GM06990 (cell line): ENCODE measurements at places on chromosomes 5 and 9.

DNA sequence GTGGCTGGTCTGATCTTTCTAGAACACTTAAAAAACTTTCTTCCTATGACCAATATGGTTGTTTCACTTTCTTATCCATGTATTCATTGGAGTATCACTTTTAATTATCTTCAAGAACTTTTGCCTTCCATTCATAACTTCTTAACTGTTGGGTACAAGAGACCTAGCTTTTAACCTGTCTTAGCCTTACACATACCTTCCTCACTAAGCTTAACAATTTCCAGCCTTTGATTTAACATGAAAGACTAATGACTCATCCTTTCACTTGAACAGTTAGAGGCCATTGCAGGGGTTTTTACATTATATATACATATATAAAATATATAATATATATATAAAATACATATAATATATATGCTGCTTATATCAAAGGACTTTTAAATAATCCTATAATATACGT, 57.9 kb downstream of the ABHD17B start:
- DNase-seq: no peak

DNA sequence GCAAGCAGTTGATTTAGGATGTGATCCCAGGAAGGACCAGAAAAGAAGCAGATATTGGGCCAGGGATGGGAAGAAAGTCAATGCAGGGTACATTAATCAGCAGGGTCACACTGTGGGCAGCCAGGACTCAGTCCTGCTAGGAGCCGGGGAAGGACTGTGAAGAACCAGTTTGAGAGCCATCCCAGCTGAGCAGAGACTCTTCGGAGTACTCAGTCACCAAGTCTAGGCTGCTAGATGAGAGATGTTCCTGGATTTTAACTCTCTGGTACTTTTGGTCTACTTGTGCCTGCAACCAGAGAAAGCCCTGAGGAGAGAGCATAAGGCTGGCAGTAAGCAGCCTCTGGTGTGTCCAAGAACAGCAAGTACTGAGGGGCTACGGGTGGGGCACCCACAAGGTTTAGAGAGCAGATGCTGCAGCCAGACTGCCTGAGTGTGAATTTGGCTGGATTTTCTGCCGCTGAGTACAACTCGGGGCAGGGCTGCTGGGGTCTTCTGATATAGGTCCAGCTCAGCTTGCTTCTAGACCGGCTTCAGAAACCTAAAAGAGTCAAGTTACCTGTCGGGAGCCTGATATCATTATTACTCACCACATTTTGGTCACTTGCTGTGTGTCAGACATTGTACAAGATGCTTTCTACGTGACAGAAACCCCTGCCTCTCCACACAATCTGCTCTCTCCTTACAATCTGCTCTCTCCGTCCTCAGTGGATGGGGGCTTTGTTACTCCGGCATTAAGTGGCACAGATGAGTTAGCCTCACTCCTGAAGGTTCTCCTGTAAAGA, 250.2 kb upstream of the GAS1 start:
- no peak for DNase-seq

- no peak for DNase-seq
Measured at GRCh38 chr5:132595624-132596023, 38.8 kb downstream of the RAD50 start.

GRCh38 chr9:126390923-126391322, 64.3 kb downstream of the MVB12B start:
- DNase-seq: no peak

- no peak for DNase-seq
Measured at GRCh38 chr5:172867761-172868435, 33.8 kb downstream of the ERGIC1 start.

GRCh38 chr9:81077572-81077971, 611.8 kb downstream of the TLE1 start:
- DNase-seq: no peak

DNA sequence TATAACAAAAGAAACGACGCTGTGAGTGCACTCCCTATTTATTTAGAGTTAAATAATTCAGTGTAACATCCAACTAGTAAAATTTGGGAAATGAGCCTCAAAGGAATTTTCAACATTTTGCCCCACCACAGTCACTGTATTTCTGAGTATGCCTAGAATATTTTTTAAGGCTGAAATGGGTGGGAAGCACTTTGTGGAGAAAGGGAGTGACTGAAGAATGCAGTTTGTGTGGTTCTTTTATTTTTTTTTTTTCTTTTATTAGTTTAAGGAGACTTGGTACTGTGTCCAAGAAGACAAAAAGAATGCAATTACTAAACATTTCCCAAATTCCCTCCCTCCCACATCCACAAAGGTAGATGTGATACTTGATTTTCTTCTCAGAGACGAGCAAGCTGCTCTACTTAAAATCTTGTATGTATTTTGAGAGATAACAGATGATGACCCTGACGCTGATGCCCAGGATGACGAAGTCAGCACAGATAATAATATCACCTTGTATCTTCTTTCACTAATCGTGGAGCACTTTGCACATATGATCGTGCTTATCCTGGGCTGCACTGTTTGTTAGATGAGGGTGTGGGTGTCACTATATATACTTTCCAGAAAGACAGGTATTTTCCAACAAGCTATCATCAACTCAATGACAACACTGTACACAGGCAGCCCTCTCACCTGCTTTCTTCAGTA, 586.3 kb downstream of the RAB3C start:
- DNase-seq: no peak

DNA sequence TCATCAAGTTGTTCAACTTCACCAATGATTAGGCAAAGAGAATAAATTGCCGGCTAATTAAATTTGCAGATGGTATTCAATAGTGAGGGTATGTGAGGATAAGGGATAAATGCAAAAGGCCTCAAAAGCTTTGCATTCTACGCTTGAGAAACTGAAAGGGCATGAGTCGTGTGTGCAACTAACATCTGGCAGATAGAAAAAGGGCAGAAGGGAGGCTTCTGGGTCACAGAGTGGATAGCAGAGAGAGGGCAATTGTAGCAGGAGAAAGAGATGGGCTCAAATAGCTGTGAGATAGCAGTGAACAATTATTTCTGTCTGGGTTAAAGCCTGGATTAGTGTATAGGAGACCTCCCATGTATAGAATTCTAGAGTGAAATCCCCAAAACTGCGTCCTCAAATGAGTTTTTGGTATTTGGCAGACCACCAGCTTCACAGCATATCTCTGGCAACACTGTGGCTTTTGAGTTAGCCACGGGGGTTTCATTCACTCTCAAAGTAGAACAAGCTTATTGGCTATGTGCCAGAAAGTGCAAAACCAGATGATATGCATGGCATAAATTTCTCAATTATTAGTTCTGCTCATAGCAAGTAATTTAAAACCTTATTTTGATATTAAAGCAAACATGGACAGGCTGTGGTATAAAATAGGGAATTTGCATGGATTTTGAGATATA, 586.3 kb downstream of the BRINP1 start:
- DNase-seq: no peak

DNA sequence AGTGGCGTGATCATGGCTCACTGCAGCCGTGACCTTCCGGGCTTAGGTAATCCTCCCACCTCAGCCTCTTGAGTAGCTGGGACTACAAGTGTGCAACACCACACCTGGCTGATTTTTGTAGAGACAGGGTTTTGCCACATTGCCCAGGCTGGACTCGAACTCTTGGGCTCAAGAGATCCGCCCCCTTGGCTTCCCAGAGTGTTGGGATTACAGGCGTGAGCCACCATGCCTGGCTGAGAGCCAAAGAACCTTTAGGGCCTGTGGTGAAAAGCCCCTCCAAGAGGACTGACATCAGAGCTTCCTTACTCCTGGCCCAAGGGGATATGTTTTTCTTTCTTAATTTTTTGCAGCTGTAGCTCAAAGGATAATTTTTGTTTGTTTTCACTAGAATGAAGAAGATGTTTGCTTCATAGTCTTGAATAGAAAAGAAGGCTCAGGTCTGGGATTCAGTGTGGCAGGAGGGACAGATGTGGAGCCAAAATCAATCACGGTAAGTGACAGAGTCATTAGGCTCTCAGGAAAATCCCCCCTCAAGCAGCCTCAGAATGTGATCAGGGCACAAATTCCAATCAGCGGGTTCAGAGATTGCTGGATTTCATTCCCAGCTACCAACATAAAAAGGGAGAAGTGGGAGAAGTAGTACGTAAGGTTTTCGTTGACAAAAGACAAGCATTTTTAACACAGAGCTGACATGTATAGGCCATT, 77.1 kb downstream of the GOLPH3 start:
- DNase-seq: no peak

- DNase-seq: peak; percentile 34
Measured at GRCh38 chr5:16456103-16456832, 9.3 kb downstream of the ZNF622 start.

DNA sequence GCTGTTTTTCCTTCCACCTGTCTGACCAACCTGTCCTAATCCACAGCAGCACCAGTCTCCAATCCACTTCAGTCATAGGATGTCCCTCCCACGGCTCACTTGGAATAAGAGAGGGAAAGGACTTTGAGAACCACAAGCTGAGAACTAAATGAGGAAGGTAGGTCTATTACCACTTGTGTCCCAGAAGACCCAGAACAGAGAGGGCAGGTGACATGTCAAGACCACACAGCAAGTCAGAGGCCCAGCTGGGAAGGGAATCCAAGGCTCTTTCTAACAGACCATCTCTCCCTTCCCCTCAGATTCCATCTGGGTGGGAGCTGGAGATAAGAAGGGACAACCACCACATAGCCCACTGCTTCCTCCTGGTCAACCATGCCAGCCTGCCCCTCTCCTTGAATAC, 14.6 kb downstream of the ANXA6 start:
- DNase-seq: no peak

DNA sequence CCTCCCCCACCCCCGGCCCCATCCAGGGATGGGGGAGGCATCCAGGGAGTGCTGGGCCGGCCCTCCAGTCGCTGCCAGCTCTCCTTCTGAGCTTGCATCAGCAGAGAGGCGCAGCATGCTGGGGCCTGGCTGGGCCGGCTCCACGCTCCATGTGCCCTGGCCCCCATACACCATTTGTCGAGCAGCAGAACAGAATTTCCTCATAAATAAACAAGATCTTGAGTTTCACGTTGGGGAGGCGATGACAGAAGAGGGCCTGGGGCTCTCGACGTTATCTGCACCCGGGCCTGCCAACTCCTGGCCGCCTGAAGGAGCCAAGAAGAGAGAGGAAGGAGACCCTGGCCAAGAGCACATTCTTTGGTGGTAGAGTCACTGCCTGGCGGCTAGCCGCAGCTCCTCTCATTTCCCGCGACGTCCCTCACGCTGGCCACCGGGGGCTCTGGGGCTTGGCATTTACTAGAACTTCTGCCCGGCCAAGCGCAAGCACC, 177.0 kb downstream of the FGF18 start:
- DNase-seq: no peak

- no peak for DNase-seq
Measured at GRCh38 chr5:109692852-109693251, 3.1 kb downstream of the MAN2A1 start.

DNA sequence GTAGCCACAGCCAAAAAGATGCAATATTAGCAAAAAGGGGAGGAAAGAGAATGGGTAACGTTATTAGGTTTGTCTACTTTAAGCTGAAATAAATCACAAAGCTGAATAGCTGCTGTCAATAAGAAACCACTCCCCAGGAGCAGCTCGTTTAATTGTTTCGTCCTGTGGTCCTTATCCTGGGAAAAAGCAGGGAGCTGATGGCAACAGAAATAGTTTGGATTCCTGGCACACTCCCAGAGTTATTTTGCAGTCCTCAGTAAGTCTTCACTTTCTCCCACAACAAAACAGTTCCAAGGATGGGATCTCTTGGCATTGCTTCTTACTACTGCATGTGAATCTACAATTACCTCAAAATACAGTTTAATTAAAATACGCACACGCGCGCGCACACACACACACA, 28.8 kb downstream of the FRMD3 start:
- DNase-seq: no peak

DNA sequence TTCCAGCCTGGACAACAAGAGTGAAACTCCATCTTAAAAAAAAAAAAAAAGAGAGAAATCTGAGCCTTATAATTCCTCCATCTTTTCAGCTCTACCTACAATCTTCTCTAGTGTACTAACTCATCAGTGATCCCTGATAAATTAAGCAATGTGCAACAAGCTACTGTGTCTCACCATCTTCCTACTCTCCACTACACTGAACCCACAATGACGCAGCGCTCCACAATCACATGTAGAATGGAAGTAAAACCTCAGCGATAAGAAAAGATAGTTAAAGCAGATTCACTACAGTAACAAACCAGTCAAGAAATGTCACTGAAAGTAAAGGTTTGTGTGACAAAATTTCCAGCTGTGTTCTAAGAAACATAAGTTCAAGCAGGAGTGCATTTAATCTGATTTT, 13.5 kb downstream of the ABCA1 start:
- no peak for DNase-seq
